Occipital lobe (tissue), 3 donors: ENCODE measurements at places on chromosomes 11 and 22. TPM values are rescaled to one million over a fixed set of nuclear protein-coding genes. Genes with fewer than 3 reads are reported as not detected.

RANBP1 gene
- total RNA-seq = 90.6 TPM

GRCh38 chr11:9351321-9351881 is 33.1 kb upstream of the IPO7 start:
- no peak for DNase-seq

DNA sequence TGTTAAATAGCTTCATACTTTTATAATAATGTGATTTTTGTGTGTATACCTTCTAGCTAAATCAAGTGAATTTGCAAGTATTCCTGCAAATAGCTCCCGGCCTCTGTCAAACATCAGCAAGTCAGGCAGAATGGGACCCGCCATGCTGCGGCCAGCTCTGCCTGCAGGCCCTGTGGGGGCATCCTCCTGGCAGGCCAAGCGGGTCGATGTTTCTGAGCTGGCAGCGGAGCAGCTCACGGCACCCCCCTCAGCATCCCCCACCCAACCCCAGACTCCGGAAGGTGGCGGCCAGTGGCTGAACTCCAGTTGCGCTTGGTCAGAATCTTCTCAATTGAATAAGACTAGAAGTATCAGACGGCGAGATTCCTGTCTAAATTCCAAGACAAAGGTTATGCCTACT is 19.3 kb downstream of the GTSE1 start:
- DNase-seq = no peak

GRCh38 chr11:114233755-114234154 is 62.4 kb upstream of the NNMT start:
- DNase-seq = no peak

DNA sequence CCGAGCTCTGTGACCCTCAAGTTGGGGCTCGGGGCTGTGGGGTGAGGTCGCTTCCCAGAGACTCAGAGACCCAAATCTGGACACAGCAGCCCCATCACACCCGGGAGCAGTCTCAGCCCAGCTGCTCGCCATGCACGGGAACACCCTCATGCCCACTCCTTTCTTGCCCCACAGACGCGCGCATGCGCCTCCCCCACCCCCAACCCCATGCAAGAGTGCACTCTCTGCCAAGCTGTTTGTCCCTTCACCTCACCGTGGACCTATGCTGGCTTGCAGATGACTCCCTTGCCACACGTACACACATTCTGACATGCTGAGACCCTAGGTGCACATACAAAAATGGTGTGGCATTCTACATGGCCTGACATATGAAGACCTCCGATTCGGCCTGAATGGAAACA is 478 bp upstream of the CD248 start:
- no peak for DNase-seq
